EL (cell line): ENCODE measurements at places on chromosomes 7 and 10.
A peak's percentile ranks its signal among the peaks of the same experiment; 100 is the strongest.

GRCh38 chr7:45132708-45133320 is 21.3 kb upstream of the TBRG4 start:
- DNase-seq: peak; percentile 44

DNA sequence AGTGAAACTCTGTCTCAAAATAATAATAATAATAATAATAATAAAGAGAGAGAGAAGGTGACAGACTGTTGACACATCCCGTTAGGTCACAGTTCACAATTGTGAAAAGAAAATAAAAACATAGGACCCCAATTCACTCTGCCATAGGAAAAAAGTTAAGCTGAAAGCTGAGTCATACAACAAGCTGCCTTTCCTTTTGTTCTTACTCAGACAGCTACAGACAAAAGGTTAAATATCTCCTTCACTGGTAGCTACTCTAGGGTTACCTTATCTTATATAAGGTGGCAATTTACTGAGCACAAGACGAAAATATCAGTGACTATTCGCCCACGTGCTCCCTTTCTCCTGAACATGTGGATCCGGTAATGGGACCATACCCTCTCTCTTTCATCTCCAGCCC is 17.5 kb downstream of the TUBAL3 start:
- no peak for DNase-seq

DNA sequence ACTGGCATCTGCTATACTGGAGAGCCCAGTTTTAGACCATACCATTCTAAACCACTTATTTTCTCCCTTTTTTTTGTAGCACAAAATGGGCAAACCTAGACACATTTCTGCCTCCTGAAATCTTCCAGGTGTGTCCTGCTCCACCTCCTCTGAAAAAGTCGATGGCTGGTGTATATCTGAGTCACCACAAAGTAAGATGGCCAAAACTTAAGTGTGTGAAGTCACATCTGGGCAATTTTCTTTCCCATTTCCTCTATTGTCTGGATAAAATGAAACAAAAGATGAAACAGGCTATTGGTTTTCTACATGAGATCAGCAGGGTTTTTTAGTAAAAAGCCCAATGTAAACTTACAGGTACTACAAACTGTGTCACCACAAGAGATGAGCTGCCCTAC is 65.5 kb downstream of the OSBPL3 start:
- DNase-seq: no peak

GRCh38 chr10:44902941-44903545 is 8.1 kb upstream of the TMEM72 start:
- DNase-seq: no peak

DNA sequence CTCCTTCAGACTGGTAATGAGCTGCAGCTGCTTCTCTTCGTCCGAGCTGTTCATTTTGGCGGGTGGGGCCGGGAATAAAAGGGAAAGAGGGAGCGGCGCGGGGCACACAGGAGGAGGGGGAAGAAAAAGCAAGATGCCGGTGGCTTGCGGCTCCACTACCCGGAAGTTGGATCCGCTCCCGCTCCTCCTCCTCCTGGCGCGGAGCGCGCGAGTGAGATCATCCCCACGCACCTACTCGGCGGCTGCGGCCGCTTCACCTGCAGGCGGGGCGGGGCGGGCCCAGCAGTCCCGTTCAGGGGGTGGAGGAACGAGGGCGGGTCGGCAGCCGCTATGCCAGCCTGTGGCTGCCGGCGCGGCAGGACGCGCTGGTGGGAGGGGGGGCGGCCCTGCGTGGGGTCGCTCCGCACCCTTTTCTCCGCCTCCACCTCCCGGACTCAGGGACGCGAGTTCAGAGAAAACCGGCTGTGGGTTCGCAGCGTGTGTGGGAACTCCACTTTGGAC is at the start of gene SHTN1:
TSS of gene SHTN1 (minus strand) at position 162 of the 501 bp plus-strand sequence. CDS start at position 54, 108 bp downstream.
- peak; percentile 65 for DNase-seq

DNA sequence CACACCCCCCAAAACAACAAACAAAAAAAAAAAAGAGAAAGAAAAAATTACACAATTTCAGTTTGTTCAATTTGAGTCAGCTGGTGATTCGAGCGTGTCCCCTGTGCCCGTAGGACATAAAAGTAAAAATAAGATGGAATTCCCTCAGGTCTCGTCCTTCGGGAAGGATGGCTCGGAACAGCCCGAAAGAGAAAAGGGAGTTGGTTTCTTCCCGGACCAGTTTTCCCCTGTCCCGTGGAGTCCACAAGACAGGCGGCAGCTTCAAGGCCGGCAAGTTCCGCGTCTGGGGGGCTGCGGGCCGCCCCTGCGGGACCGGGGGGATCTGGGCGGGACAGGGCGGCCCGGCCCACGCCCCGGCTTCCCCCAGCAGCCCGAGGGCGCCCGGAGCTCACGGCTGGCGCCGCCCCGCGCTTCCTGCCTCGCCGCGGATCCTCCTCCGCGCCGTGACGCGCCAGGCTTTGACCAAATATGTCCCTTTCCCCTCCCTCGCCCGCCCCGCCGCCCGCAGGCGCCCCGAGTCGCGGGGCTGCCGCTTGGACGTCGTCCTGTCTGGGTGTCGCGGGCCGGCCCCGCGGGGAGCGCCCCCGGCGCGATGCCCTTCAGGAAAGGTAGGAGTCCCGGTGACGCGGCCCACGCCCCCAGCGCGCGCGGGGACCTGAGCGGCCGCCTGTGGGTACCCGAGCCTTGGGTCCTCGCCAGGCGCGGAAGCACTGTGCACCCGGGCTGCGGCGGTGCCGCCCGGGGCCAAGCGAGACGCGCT is 55.8 kb downstream of the RBM17 start:
- peak; percentile 87 for DNase-seq

- no peak for DNase-seq
Measured at GRCh38 chr7:74379938-74380337, 73.8 kb upstream of the GTF2IRD1 start.

DNA sequence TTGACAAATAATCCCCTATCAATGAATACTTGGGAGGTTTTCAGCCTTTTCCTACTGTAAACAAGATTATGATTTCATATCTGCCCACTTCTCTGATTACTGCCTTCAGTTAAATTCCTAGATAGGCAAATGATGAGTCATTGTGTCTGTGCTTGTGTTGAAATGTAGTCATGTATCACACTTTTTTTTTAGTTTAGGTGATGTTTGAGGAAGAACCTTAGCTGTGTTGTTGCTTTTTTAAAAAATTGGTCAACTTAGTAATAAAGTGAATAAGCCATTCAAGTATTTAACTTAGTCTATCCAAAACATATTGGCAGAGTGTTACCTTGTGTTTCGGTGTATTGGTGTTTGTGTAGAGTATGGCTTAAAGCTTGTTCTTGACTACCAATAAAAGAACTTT is 60.0 kb downstream of the WAC start:
- peak; percentile 74 for DNase-seq

DNA sequence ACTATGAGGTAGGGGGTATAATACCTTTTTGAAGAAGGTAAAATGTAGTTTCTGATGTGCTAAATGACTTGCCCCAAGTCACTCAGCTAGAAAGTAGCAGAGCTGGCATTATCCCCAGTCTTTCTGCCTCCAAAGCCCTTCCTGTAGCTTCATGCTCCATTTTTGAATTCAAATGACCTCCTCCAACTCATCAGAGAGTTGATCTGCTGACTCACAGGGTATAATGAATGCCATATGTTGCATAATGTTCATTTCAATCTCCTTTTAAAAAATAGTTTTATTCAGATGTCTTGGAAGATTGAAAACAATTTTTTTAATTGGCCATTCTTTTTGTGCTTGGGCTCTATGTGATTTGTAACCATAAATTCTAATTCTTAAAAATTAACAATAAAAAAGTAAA is 272.8 kb upstream of the IMMP2L start:
- DNase-seq: peak; percentile 83

DNA sequence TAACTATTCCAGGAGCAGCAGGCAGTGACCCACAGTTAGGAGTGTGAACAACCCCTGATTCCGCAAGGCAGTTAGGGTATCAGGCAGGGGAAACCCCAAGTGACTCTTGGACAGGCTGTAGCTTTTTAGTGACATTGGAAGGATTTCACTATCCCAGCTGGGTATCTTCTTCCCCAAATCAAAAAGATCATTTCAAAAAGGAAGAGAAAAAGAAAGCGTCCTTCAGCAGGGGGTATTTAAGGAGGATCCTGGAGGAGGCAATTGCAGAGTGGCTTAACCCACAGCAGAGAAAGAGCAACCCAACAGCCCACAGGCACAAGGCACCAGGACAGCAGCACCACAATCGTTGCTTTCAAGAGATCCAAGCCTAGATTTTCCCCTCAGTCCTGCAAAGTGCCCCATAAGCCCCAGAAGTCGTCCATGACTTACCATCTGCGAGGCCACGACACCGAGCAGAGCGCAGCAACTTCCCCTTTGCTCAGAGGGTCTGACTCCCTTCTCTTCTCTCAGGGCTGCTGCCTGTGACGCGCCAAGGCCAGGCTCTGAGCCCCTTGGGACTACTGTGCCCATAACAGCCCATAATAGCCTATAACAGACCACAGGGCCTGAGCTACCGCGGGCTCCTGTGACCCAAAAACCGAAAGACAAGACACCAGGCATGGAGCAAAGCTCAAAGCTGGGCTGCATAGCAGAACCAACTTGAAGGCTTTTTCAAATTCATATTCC is 19.8 kb downstream of the PIK3AP1 start:
- DNase-seq: no peak

- no peak for DNase-seq
Measured at GRCh38 chr7:72334698-72335097, 77.4 kb downstream of the CALN1 start.

DNA sequence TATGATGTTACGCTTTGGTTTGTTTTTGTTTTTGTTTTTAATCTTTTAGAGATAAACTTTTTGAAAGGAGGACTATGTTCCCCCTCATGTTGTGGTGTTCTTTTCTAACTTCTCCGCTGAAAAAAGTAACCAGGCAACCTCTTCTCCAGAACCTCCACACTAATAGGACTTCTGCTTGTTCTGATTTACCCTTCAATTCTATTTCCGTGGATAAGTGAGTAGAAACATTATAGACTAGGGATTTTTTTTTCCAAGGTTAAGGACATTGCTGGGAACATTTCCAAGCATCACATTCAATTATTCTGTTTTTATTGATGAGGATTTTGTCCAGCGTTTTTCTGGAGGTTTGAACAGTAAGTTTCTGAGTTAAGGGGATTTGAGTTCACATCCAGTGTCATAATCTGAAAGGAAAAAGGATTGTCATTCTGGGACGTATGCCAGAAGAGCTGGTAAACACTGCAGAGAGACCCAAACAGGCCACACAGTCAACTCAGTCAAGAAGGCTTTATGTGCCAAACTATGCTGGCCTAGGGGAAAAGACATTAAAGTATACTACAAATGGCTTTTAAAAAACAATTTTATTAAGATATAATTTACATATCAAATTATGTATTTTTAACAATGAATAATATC is 28.3 kb upstream of the RALA start:
- DNase-seq: peak; percentile 20

DNA sequence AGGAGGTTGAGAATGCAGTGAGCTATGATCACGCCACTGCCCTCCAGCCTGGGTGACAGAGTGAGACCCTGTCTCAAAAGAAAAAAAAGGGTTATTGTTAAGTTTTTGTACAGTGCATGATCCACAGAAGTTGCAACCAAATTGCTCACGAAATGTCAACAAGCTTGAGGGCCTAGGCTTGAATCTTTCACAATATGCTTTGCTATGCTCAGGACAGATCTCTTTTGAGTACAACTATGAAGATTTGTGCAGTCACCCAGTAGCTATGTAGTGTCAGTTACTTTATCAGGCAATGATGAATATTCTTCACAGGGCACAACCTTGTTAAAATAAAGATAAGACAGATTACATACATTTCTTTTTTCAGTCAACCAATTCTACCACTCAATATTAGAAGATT is 109.2 kb downstream of the PRTFDC1 start:
- DNase-seq: no peak

- no peak for DNase-seq
Measured at GRCh38 chr7:94188350-94188749, 184.2 kb upstream of the BET1 start.

GRCh38 chr7:9600974-9601373 is 1167.6 kb downstream of the NXPH1 start:
- DNase-seq: no peak

DNA sequence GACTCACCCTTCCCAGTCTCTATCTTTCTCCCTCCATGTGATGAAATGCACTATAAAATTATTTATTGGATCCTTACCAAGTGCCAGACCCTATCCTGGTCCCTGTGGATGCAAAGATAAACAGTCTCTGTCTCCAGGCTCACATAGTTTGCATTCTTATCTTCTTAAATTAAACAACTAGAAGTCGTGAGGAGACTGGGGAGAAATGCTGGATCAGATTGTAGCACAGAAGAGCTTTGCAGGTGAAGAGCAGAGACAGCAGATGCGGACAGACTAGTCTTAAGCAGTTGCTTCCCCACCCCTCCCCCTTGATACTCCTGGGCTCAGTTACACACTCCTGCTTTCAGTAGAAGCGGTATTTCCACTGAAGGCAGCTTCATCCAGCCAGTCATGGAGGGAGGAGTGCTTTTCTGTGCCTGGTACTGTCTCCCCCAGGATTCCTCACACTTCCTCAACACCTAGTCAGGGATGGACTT is 20.8 kb upstream of the CDK1 start:
- DNase-seq: peak; percentile 26

DNA sequence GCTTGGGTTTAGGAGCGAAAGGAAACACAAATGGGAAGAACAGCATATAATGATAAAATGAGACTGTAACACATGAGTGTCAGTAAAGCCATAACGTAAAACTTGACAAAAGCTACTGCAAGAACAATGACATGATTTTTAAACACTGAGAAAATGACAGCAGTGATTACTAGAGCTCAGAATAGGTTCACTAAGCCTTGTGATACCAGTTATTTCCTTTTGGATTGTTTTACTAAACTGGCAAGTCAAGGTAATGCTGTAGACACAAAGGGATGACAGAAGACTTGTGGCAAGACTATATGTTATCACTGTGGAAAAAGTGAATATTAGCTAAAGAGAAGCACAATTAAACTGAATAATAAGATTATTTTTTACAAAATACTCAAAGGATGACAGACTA is 12.7 kb downstream of the NCOA4 start:
- no peak for DNase-seq

DNA sequence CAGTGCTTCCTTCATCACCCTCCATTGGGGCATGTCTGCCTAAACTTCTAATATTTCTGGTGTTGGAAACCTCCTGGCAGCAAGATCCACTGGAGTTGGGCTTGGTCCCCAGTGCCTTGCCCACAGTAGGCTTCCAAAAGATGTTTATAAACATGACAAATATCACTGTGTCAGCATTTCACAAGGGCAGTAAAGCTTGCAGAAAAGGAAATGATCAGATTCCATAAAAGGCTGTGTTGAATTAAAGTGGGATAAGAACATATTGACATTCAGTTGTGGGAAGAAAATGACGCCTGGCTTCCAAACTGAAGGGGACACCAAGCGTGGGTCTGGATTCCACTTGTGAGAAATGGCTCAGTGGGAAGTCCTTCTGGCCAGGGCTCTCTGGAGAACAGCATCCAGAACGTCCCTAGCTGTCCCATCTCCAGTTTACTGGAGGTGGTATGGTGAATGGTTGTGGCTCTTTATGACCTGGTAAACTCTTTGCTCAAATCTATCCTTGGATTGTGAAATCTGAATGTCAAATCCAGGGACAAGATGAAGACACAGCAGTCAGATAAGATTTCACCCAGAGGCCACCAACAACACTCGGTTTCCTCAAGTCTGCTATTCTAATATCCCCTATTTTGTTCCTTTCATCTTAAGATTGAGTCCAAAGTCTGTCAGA is 287.2 kb downstream of the TNS3 start:
- no peak for DNase-seq

- no peak for DNase-seq
Measured at GRCh38 chr10:123521076-123521475, 145.1 kb upstream of the GPR26 start.
